ENCODE measurements at places on chromosomes 7 and 10.

DNA sequence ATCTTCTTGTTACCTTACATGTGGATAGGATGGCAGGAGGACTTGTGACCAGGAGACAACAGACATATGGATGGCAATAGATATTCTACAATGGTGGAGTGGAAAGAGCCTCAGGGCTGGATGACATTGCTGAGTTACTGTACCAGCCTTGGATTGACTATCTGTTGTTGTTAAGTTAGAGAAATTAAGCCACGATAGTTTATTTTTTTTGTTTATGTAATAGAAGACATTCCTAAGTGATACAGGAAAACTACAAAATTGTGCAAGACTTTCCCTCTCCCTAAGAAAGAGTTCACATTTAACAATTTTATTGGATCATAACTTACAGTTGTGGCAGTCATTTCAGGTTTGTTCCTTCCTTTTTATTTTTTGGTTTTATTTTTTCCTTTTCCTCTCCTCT is 230.7 kb upstream of the CACNA2D1 start:
- DNase-seq: no peak

DNA sequence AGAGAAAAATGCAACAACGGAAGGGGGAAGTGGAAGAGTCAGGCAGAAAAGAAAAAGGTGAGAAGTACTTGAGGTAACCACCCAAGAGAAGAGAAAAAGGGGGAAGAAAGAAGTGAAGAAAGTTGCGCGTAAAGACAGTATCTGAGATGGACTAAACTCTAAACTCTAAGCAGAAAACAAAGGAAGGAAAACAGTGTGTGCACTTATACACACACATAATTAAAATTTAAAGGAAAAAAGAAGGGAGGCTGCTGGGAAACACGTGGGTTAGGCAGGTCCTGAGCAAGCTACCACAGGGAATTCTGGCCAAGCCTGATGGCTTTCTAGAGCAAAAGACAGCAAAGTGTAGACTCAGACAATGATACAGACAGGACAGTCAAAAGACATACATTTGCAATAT is 78.0 kb downstream of the UBE2H start:
- DNase-seq: no peak

DNA sequence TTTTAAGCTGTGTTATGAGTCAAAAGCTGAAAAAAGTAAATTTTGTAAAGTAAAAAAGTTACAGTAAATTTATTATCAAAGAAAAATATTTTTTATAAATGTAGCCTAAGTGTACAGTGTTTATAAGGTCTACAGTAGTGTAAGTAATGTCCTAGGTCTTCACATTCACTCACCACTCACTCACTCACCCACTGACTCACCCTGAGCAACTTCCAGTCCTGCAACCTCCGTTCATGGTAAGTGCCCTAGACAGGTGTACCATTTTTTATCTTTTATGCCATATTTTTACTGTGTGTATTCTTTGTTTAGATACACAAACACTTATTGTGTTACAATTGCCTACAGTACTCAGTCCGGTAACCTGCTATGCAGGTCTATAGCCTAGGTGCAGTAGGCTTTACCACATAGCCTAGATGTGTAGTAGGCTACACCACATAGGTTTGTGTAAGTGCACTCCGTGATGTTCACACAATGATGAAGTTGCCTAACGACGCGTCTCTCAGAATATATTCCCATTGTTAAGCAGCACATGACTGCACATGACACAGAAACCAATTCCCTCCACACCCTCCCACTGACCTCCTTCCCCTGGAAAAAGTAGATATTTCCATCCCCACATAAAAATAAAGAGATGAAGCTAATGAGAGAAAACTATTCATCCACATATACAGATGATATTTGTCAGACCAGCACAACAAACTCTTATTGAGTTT is 44.8 kb upstream of the FGL2 start:
- no peak for DNase-seq

DNA sequence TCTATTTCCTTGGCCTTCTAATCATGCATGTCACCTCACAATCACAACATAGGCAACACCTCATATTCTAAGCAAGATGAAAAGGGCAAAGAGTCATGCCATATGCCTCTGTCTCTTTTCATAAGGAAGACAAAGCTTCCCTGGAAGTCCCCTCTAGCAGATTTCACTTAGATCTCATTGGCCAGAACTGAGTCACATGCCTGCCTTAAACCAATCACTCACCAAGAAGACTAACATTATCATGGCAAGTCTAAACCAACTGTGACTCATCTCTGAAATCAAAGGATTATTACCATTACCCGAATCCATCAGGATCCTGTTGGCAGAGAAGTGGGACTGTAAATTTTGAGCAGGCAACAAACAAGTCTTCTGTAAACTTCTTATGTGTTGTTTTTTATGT is 27.8 kb downstream of the CAV1 start:
- DNase-seq: no peak

- DNase-seq: no peak
Measured at GRCh38 chr7:25388681-25389080, 160.4 kb upstream of the NPVF start.

DNA sequence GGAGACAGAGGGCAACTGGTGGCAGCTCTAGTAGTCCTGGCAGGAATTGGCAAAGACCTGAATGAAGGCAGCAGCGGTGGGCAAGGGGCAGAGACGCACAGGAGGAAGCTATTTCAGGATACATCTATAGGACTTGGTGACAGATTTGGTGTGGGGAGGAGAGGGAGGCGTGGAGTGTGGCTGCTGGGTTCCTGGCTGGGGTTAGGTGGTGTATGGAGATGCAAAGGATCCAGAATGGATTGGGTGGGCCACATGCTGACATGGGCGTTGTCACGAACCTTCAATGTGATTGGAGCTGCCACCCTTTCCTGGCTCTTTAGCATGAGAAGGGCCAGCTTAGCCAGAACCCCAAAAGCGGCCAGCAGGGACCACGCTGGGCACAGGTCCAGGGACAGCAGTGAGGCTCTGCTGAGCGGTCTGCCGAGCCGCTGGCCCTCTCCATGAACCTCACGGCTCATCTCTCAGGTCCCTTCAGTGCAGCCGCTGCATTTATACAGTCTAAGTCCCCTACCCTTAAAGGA is 10.2 kb upstream of the ADCY1 start:
- DNase-seq: no peak

- no peak for DNase-seq
Measured at GRCh38 chr7:158321936-158322615, 265.5 kb downstream of the PTPRN2 start.

- no peak for DNase-seq
Measured at GRCh38 chr7:74253835-74254128, 417 bp downstream of the RFC2 start.

- no peak for DNase-seq
Measured at GRCh38 chr7:74231232-74231590, 21.4 kb downstream of the LAT2 start.

DNA sequence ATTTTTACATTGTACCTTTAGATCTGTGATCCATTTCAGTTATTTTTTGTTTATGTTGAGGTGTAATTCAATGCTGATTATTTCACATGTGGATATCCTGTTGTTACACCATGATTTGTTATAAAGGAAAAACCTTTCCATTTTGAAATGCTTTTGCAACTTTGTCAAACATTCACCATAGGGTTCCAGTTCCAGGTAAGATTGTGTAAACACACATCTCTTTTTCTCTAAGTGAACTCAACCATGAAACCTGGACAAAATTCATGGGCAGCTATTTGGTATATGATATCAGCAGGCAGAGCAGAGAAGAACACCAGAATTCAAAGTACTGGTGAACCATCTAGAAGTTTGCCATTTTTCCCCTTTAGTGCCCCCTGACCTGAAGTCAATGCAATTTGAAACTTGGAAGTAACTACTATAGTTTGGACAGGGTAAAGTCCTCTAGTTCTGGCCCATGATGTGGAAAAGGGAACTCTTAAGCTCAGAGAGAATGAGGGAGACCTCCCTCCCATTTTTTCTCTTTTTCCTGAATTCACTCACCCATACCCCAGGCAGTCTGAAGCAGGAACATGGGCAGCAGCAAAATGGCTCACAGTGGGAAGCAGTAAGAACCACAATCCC is 446.1 kb downstream of the ATRNL1 start:
- no peak for DNase-seq

GRCh38 chr10:67107670-67108069 is 181.8 kb downstream of the LRRTM3 start:
- DNase-seq: no peak

DNA sequence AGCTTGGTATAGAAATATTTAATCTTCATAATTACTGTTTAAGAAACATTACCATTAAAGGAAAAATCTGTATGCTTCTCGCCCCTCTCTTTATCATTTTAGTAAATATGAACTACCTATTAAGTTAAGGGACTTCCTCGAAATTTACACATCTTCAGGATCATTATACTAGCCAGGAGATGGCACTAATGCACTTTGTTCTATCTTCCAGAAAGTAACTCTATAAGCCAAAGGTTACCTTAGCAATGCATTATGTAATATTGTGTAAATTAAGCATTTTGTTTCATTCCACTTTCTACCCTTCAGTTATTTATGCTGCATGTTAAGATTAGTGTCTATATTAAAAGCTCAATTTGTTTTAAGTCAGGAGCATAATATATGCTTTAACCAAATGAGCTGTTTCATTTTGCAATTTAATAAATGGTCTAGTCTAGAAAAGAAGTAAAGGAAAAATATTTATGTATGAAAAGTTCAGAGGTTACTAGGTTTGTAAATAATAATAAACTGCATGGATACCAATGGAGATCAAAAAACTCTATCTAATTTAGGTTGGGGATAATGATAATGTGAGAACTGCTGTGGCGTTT is 128.5 kb downstream of the ANKRD7 start:
- no peak for DNase-seq

DNA sequence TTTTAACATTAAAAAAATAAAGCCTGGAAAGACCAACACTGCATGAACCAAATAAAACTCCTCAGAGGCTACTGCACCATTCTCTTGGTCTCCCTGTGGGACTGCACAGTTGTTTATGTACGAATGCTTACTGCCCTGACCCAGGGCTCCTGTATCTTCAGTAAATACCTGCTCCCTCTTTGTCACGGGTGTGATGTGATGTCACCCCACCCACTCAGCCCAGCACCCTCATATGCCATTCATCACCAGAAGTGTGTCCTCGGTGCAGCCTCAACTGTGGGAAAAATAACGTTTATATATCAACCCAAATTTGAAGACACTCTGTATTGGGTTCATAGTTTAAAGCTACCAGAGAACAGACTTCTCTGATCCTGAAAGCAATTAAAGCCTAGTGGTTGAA is 14.0 kb upstream of the SH3PXD2A start:
- DNase-seq: no peak

DNA sequence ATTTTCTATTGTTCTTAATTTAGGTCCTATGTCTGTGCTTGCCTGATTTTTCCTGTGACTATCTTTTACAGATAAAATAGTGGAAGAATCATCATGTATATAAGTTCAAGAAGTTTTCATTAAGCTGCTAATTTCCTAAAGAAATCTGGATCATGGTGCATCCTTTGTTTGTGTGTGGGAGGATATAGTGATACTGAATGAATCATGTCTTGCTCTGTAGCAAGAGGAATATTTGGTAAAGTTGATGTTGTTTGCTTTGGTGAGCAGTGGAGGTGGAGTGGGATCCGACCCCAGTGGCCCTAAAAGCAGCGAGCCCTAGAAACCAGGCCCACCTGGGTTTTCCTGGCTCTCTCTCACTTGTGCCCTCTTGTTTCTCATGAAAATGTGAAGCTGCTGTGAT is 83.7 kb downstream of the CCNY start:
- DNase-seq: no peak

- DNase-seq: no peak
Measured at GRCh38 chr10:31774299-31774900, 154.2 kb downstream of the ARHGAP12 start.

- DNase-seq: no peak
Measured at GRCh38 chr7:86932038-86932512, 127.4 kb downstream of the ELAPOR2 start.

GRCh38 chr10:125002047-125002422 is 60.1 kb downstream of the ZRANB1 start:
- no peak for DNase-seq

DNA sequence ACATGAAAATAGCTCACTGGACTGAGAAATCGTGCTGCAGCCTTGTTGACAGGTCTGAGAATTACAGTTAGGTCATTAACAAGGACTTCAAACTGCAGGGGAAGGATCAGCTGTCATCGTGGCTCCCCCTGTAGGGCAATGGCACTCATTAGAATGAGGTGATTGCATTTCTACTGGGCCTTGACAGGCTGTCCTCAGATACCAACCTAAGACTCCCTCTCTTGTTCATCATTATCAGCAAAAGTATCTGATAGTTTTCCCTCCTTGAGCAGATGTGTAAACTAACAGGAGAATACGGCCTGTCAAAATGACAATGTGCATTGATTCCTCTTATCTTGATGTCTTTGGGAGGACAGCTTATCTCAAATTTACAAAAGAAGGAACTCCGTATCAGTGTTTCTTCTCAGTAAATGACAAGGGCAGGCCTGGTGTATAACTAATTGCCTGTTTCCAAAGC is 648.5 kb upstream of the LRRN3 start:
- DNase-seq: no peak

GRCh38 chr7:129311429-129311828 is 86.6 kb downstream of the AHCYL2 start:
- no peak for DNase-seq

GRCh38 chr7:50728184-50728583 is 54.5 kb downstream of the GRB10 start:
- DNase-seq: no peak

GRCh38 chr7:156059369-156059768 is 247.1 kb upstream of the SHH start:
- no peak for DNase-seq

GRCh38 chr7:157183832-157184231 is 45.1 kb downstream of the UBE3C start:
- no peak for DNase-seq

- DNase-seq: no peak
Measured at GRCh38 chr10:114061148-114061547, 17.5 kb downstream of the ADRB1 start.

GRCh38 chr7:129713544-129713943 is 102.0 kb downstream of the NRF1 start:
- DNase-seq: no peak

DNA sequence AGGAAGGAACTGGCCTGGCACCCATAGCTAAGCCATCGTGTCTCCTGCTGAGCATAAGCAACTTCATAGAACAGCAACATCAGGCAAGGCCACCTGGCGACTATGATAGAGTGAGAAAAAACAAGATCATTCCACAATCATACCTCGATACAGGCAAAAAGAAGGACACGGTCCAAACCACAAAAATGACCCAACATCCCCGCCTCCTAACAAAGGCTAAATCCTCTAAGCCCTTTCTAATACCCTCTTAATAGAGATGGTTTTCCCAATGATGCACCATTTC is 40.2 kb upstream of the SVOPL start:
- DNase-seq: no peak

DNA sequence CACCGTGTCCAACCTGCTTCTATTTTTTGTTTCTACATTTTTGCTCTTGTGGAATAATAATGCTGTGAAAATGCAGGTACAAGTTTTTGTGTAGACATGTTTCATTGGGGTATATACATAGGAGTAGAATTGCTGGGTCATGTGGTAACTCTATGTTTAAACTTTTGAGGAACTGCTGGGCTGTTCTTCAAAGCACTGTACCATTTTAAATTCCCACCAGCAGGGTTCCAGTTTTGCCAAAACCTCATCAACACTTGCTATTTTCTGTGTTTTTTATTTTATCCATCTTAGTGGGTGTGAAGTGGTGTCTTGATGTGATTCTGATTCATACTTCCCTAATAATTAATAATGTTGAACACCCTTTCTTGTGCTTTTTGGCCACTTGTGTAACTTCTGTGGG is 138.6 kb downstream of the RGS10 start:
- no peak for DNase-seq

- DNase-seq: no peak
Measured at GRCh38 chr7:93062599-93062998, 55.2 kb downstream of the SAMD9 start.

GRCh38 chr7:85573346-85573745 is 386.5 kb upstream of the SEMA3D start:
- no peak for DNase-seq
